ENCODE measurements at places on chromosomes 7 and 10.

DNA sequence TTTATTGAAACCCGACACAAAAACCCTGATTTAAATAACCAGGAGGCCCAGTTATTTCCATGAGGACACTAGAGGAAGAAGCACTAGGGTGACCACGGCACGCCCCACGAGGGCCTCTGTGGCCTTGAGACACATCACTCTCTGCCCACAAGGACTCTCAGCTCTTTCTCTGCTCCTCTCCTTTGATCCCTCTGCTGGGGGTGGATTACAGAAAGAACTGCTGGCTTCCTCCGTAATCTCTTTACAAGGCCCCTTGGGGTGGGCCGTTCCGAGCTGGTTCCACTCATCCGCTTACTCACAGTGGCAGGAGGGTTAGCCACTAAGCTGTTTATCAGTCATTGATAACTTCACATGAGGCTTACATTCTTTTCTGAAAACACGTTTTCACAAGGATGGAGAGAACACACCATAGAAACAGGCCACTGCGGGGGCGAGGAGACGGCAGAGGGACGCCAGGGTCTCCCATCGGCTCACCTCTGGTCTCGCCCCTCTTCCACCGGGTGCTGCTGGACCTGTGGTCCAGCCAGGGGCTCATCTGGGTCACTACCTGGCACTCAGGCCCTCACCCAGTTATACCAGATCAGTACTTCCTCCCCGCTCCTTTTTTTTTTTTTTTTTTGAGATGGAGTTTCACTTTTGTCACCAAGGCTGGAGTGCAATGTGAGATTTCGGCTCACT, 17.6 kb upstream of the PFKFB3 start:
- no peak for DNase-seq

- DNase-seq = no peak
Measured at GRCh38 chr10:69503896-69504265, 52.6 kb downstream of the TSPAN15 start.

- DNase-seq = no peak
Measured at GRCh38 chr7:41142904-41143473, 559.9 kb downstream of the INHBA start.

GRCh38 chr7:27576360-27576944, 86.2 kb downstream of the HIBADH start:
- no peak for DNase-seq

GRCh38 chr7:47806701-47807103, 141.6 kb downstream of the PKD1L1 start:
- no peak for DNase-seq

- no peak for DNase-seq
Measured at GRCh38 chr7:155792315-155792960, 19.8 kb downstream of the SHH start.

DNA sequence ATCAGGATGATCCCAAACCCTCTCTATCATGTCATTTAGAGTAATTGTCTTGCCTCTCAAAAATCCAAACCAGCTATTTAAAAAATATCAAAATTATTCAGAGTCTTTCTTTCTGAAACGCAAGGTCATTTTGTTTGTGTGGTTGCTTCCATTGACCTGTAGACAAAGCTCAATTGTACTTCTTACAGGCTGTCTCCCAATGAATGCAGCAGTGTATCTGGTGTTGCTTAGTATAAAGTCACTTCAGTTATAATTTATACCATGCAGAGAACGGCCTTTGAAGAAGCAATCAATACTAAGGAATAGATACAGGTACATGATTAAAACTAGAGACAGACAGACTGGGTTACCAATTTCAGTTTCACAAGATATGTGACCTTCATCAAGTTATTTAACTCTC, 80.9 kb downstream of the DOCK4 start:
- no peak for DNase-seq

- no peak for DNase-seq
Measured at GRCh38 chr7:130875265-130875741, 141.3 kb upstream of the KLF14 start.

GRCh38 chr7:29360633-29361625, 166.4 kb downstream of the CHN2 start:
- DNase-seq = no peak
